Karpas-422 (cell line): ENCODE measurements at places on chromosomes 2 and 18. TPM values are rescaled to one million over a fixed set of nuclear protein-coding genes. Genes with fewer than 3 reads are reported as not detected.

GRCh38 chr2:103402336-103402735, 640.5 kb downstream of the TMEM182 start:
- no peak for DNase-seq

GRCh38 chr2:20617892-20618467, 32.9 kb downstream of the HS1BP3 start:
- no peak for DNase-seq

- DNase-seq = peak; percentile 55
Observed at GRCh38 chr2:37654419-37654818, 17.0 kb downstream of the CDC42EP3 start.

DNA sequence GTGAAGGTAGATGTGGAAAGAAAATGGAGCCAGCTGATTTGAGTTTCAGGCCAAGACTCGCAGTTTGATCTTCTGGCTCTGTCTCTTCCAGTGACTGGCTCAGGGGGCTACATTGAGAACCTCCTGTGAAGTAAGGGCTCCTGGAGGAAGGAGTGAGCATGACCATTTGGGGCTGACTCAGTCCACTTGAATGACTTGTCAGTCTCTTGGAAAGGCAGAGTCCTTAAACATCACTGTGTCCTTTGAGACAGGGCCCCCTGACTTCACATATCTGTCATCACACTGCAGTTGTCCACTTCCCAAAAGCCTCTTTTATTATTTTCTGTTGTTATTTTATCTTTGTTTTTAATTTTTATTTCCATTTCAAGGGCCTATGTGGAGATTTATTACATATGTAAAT, 204.6 kb upstream of the APCDD1 start:
- DNase-seq = no peak

DNA sequence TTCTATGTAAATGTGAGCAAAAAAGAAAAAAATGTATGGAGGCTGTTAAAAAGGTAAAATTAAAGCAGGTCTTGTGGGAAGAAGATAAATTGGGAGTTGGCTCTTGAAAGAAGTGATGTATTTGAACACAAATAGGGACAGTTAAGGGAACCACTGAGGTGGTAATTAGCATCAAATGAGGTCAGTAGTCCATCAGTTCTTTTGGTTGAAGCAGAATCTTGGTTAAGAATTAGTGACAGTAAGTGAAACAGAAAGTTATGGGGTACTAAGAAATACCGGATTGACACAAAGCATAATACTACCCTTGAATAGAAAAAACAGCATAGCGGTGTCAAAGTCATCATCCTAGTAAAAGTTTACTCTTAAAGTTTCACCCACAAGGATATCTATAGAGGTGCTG, 352.6 kb upstream of the VRK2 start:
- DNase-seq = no peak

- peak; percentile 83 for DNase-seq
Observed at GRCh38 chr2:227460070-227460485, 11.9 kb upstream of the AGFG1 start.

DNA sequence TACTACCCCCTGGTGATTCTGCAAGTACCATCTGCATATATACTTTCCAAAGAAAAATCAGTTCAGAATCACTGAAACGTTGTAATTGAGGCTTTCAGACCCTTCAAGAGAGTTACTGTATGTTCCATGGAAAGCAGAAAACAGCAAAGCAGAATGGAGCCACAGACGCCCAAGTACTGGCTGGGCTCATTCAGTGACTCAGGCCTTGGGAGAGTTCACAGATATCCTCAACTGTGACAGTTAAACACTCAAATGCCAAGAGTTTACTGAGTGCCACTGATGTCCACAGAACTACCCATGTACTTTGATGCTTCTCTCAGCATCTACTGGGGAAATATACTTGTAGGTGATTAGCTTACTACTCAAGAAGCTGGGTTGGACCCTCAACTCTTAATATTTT, 303.4 kb downstream of the TCF4 start:
- DNase-seq = no peak

Gene B3GNT7
- total RNA-seq = 2.8 and 4.7 TPM in 2 replicates

Gene SCN2A
- total RNA-seq = 0.51 and 0.75 TPM in 2 replicates
